ENCODE measurements at places on chromosomes 16 and 17. TPM values are rescaled to one million over a fixed set of nuclear protein-coding genes. Genes with fewer than 3 reads are reported as not detected.

MYH3 gene
- 3.9 TPM for total RNA-seq

CORO6 gene
- total RNA-seq: 2.4 TPM

CDH8 gene
- total RNA-seq: not detected

ICAM2 gene
- 113 TPM for total RNA-seq

DNA sequence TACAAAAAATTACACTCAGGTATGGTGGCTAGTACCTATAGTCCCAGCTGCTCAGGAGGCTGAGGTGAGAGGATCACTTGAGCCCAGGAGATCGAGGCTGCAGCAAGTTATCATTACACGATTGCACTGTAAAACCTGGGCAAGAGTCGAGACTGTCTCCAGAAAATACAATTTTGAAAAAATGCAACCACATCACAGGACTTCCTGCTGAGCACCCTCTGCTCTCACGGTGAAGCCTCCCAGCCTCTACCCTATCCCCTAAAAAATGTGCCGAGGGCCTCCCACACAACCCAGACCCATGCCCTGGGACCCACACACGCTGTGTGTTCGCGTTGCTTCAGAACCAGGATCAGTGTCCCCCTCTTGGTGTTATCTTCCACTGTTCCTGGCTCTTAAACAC is 236.1 kb downstream of the CPPED1 start:
- peak; percentile 19 for DNase-seq

DNA sequence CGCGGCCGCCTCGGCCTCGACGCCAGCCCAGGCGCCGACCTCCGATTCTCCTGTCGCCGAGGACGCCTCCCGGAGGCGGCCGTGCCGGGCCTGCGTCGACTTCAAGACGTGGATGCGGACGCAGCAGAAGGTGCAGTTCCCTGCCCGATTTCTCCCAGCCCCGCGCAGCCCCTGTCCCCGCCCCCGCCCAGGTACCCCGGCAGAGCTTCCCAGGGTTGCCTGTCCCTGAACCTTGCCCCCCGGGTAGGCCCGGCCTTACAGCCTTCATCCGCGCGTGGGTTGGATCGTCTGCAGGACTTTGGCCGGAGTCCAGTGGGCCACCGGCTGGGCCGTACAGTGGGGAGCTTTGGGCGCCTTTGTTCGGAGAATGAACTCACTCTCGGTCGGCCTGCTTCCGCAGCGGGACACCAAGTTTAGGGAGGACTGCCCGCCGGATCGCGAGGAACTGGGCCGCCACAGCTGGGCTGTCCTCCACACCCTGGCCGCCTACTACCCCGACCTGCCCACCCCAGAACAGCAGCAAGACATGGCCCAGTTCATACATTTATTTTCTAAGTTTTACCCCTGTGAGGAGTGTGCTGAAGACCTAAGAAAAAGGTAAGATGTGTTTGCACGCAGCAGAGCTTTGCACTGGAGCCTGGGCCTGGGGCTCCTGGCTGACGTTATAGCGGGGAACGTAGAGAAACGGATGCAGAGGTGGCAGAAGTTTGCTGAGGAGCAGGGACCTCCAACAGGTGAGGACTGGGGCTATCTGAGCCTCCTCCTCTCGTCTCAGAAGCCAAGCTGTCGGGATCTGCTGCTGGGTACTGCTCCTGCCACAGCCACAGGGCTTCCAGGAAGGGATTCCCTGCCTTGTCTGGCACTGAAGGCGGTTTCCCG is 593 bp downstream of the GFER start:
- DNase-seq: no peak

GRCh38 chr16:169014-169413 is 3.2 kb downstream of the HBM start:
- DNase-seq: no peak

- DNase-seq: no peak
These were observed 617 bp upstream of the CCR7 start for GRCh38 chr17:40565769-40566409.

- DNase-seq: no peak
These were observed 24.8 kb downstream of the POLR3E start for GRCh38 chr16:22322021-22322471.

GRCh38 chr16:88743693-88744576 is 37.6 kb downstream of the CTU2 start:
- peak; percentile 75 for DNase-seq

GRCh38 chr16:73568769-73569168 is 520.8 kb upstream of the ZFHX3 start:
- DNase-seq: no peak

- DNase-seq: no peak
These were observed 472.5 kb downstream of the WWOX start for GRCh38 chr16:78571898-78572358.

DNA sequence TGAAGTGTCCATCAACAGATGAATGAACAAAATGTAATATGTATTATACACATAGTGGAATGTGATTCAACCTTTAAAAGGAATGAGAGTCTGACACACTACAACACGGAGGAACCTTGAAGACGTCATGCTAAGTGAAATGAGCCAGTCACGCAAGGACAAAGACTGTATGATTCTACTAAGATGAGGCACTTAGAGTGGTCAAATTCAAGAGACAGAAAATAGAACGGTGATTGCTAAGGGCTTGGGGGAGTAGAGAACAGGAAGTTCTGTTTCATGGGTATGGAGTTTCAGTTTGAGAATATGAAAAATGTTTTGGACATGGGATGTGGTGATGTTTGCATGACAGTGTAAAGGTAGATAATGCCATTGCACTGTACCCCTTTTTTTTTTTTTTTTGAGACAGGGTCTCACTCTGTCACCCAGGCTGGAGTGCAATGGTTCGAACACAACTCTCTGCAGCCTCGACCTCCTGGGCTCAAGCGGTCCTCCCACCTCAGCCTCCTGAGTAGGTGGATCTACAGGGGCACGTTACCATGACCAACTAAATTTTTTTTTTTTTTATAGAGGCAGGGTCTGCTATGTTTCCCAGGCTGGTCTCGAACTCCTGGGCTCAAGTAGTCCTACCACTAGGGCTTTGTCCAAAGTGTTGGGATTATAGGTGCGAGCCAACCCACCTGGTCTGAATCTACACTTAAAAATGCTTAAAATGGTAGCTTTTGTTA is 2.9 kb upstream of the CCDC102A start:
- no peak for DNase-seq
